Stimulated activated CD4-positive, alpha-beta T cell treated with anti-CD3 and anti-CD28 coated beads, Interleukin-1b, Interleukin-23, amount 100 ng/mL, for 1 hour (primary cell): ENCODE measurements at places on chromosomes 16 and 17.
A peak's percentile ranks its signal among the peaks of the same experiment; 100 is the strongest.

DNA sequence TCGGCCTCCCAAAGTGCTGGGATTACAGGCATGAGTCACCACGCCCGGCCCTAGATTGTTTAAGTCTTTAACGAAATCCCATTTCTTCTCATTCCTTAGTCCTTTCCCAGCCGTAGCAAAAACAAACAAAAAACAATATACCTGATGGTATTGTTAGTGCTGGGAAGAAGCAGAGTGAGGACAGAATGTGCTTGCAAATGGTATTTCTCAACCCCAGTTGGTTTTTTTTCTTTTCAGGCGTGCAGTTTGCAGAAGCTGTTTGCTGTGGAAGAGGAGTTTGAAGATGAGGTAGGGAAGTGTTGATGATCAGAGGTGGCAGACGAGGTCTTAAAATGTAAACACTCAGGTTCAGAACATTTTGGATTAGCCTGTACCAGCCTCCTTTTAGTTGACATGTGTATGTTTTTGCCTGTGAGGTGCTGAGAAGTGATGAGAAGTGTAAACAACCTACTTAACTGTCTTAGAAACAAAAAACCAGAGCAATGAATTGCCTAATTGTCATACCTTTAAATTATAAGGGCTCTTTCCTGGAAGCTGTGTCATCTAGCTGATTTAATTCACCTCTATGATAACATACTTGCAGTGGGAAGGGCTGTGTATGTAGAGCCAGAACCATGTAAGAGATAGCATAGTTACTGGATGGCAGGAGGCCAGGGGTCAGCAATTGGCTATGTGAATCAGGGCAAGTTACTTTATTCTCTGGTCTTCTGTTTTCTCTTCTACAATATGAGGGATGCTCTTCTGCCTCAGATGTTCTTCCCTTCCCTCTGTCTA, 3.4 kb downstream of the HROB start:
- no peak for DNase-seq

- peak; percentile 28 for DNase-seq
These were observed 1.8 kb downstream of the ASGR1 start for GRCh38 chr17:7177191-7177953.

DNA sequence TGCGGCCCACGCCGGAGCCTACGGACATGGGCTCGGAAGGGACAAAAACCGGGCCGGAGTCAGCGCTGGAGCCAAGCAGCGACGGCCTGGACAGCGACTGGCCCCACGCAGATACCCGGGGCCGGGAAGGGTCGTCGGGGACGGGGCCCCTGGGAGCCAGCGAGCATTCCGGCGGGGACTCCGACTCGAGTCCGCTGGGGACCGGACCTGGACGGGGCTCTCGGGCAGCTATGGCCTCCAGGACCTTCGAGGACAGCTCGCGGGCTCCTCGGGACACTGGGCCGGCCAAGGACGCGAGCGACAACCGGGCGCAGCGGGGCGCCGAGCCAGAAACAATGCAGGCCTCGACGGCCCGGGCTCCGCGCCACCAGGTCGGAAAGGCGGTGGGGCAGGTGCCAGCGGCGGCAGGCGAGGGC, 1.0 kb downstream of the MYO15B start:
- DNase-seq = no peak

GRCh38 chr17:73231395-73231794, 30.3 kb downstream of the CPSF4L start:
- no peak for DNase-seq

GRCh38 chr16:78509965-78510364, 410.5 kb downstream of the WWOX start:
- no peak for DNase-seq

GRCh38 chr16:2155977-2156848, 631 bp downstream of the TRAF7 start:
- DNase-seq = no peak

DNA sequence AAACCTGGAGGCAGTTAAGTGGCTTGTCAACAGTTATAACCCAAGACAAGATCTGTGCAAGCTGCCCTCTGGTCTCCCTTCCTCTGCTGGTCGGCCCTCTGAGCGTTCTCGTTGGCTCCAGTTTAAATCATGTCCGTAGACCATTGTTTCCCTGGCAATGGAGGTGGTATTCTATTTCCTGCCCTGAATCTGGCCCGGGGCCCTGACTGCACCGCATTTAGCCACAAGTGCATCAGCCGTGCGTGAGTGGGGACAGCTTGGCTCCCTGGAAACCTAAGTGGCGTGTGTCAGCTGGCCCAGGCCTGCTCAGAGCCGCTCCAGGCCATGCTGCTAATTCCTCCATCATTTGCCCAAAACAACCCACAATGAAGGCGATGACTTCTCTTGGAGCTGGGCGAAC, 15.0 kb upstream of the MYLK3 start:
- no peak for DNase-seq

- no peak for DNase-seq
These were observed at the start of gene FKBP10 for GRCh38 chr17:41812381-41813151. FKBP10 (plus strand) TSS chr17:41813004; CDS start chr17:41813035, 31 bp downstream.

- no peak for DNase-seq
These were observed 805 bp upstream of the ORAI3 start for GRCh38 chr16:30947859-30948666.

DNA sequence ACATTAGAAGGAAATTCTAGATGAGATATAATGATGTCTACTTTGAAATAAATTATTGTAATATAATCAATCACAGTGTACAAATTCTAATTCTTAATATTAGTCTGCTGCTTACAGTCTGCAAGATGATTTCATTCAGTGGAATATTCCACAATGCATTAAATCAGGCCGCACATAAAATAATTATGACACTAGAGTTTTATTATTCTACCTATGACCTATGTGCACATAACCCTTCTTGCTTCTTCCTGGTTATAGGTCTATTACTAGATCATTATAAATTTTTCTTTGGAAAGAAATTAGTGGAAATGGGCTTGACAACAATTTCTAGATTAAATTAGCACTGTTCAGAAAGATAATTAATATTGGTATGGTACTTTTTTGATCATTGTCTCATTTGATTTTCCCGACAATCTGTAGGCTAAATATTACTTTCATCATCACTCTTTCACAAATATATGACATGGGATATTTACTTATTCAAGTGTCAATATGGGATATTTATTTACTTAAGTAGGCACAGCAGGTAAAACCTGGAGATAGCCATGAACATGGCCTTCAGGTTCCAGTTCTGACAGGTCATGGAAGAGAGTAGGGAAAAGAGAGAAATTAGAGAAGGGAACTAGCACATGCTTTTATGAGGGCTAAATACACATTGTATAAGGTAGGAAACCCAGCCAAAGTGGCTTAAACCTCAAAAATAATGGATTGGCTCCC, 476.4 kb downstream of the TOX3 start:
- no peak for DNase-seq

GRCh38 chr16:24747441-24747840, 18.0 kb downstream of the TNRC6A start:
- DNase-seq = no peak

DNA sequence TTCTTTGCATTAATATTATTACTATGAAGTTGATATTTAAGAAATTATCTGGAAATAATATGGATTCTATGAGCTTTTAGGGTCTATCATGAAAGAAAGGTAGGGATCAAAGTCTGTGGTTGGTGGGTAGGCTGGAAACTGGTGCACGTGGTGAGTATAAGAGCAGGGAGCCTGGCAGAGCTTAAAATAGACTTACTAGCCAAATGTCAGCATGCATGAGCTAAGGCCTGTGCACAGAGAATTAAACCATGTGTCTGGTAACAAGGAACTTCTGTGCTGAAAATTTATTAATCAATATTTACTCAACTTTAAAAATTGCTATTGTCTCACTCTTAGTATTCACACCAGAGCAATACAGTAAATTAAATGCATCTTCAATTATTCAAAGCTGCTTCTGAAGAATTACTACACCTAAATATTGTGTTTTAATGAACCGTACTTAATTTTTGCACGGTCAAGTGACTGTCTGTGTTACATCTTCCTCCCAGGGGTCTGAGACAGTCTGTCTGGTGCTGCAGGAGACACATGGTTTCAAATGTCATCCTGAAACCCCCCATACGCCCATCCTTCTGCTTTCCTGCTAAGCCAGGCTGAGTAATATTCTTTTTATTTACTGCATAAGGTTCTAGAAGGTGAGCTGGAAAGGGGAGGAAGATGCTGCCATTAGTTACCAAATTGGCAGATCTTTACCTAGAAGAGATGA, 161.0 kb upstream of the NLRP1 start:
- DNase-seq = no peak

DNA sequence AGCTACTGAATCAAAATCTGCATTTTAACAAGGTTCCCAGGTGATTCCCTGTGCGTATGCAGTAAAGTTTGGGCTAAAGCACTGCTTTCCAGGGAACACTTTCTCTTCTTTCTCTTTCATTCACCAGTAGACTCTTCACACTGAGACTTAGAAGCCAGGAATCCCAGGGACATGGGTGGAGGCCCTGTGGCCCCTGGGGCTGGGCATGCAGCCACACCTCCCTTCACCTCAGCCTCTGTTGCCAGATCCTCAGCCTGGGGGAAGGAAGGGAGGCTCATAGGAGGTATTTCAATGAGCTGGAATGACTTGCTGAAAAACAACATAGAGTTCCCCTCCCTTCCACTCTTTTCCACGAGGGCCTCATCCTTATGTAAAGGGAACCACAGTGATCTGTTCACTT, 1.2 kb downstream of the G6PC3 start:
- no peak for DNase-seq

DNA sequence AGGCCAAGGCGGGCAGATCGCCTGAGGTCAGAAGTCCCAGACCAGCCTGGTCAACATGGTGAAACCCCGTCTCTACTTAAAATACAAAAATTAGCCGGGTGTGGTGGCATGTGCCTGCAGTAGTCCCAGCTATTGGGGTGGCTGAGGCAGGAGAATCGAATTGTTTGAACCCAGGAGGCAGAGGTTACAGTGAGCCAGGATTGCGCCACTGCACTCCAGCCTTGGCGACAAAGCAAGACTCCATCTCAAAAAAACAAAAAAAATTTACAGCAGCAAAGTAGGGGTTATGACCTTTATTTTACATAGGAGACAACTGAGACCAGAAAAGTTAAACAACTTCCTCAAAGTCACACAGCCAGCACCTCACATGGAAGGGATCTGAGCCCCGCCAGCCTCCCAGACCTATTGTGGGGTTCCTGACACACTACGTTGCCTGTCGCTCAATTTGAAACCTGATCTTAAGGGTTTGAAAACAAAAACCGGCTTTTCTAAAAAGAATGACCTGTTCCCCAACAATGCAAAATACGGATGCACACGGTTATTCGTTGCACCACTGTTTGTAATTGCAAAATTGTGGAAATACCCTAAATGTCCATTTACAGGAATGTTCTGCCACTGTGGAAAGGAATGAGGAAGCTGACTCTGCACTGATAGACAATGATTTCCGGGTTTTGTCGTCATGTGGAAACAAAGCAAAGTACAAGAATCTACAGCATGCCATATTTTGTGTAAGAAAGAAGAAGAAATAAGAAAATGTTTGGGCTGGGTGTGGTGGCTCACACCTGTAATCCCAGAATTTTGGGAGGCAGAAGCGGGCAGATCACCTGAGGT, 77.2 kb downstream of the CNGB1 start:
- DNase-seq = no peak

DNA sequence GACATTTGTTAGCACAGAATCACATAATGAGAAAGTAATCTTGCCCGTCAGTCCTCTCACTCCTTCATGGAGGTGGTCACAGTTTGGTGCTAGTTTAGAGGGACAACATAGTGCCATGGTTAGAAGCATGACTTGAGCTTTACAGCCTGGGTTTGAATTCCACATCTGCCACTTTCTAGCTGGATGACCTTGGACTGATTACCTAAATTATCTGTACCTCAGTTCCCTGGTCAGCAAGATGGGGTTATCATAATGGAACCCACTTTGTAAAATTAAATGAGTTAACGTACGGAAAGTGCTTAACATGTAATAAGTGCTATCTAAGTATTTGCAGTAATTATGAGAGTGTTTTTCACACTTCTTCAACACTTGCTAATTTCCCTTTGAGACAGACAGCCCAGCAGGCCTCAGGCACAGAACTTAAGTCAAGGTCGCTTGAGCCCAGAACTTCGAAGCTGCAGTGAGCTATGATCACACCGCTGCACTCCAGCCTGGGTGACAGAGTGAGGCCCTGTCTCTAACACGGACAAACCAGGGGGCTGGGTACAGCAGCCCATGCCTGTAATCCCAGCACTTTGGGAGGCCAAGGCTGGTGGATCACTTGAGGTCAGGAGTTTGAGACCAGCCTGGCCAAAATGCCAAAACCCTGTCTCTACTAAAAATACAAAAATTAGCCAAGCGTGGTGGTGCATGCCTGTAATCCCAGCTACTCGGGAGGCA, 7.1 kb downstream of the VWA3A start:
- DNase-seq = no peak

DNA sequence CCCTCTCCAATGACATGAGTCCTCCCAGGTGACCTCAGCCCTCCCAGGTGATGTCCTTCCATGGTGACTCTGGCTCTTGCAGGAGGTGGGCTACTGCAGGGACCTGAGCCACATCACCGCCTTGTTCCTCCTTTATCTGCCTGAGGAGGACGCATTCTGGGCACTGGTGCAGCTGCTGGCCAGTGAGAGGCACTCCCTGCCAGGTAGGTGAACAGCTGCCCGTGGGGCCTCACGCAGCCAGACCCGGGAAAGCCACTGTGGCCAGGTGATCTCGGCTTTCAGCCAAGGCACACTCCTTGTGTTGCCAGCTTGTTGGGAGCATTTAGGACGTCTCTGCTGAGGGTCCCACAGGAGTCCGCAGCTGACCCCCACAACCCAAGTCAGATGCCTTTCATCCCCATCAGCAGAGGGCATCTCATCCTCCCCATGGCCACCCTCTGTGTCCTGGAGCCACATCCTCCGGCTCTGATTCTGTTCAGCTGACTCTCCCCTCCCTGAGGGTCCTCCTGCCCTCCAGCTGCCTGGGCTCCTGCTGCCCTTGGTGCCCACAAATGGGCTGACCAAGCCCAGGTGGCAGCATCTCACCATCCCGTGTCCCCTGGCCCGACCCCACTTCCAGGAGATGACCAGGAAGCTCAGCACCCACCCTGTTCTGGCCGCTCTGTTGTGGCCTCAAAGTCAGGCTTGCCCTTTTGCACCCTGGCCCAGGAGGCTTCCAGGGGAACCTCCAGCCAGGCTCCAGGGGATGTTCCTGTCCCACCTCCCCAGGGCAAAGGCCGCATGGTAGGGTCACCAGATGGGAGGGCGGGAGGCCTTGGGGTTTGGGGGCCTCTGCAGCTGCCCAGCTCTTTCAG, 20.1 kb downstream of the USP6 start:
- DNase-seq = no peak

- no peak for DNase-seq
These were observed 10.2 kb downstream of the BAHCC1 start for GRCh38 chr17:81405411-81405872.

GRCh38 chr17:21517538-21518293, 141.6 kb downstream of the KCNJ12 start:
- DNase-seq = no peak

GRCh38 chr17:1376061-1376460, 24.0 kb downstream of the YWHAE start:
- DNase-seq = no peak

DNA sequence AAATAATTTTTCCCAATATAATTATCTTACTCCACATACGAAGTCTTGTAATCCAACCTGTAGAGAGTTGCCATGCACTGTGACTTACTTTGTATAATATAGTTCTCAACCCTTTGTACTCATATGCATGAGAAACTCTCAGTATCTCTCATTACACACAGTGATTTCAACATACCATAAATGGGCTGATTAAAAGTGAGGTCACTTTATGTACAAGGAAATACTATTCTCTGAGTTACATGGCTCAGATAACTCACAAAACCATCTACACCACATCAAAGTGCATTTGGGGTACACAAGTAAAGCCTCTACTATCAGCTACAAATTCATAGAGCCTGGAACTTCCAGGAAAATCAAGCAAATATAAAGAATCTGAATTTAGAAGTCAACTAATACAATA, 27.9 kb downstream of the SLFN12 start:
- no peak for DNase-seq
